ENCODE measurements at places on chromosomes 16 and 17. TPM values are rescaled to one million over a fixed set of nuclear protein-coding genes. Genes with fewer than 3 reads are reported as not detected.

- H3K4me3 ChIP-seq = no peak overlapping the region
- DNase-seq = no peak
- no peaks in the 10 kb centered on the region for H3K4me1 ChIP-seq
- H3K36me3 ChIP-seq = no peaks in the 10 kb centered on the region
Measured at GRCh38 chr16:89620406-89620841, 7.0 kb downstream of the DPEP1 start.

DNA sequence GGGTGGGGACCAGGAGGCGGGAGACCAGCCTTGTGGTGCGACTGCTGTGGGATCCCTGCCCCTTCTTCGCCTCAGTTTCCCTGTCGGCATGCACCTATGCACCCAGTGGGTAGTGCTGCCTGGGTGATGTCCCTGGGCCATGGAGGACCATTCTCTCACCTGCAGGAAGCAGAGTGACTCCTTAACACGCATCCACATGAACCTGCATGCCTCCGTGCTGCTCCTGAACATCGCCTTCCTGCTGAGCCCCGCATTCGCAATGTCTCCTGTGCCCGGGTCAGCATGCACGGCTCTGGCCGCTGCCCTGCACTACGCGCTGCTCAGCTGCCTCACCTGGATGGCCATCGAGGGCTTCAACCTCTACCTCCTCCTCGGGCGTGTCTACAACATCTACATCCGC, 25.2 kb downstream of the ADGRG5 start:
- H3K4me1 ChIP-seq = no peaks in the 10 kb centered on the region
- H3K27me3 ChIP-seq = no peaks in the 10 kb centered on the region

DNA sequence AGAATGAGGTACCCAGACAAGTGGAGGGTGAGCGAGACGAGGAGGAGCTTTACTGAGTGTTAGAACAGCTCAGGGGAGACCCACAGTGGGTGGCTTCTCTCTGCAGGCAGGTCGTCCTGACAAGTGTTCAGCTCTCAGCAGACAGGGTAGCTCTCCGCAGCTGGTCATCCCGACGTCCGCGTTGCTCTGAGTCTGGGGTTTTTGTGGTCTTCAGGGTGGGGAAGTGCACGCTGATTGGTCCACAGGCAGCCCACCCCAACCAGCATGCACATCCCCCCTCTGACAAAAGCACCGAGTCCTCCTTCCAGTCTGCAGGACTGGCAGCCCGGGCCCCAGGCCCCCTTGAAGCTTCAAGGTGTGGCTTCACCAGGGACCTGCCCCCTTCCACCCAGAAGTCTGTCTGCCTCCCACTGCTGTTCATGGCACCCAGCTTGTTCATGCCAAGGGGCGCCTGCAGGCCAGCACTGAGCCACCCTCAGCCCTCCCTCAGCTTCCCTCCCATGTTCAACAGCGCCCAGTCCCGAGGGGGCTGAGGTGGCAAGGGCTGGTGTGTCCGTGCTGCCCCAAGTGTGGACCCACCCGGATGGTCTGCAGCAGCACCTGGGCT, 19.9 kb upstream of the WDR45B start:
- no peak for DNase-seq
- no peak overlapping the region for H3K27ac ChIP-seq
- no peaks in the 10 kb centered on the region for H3K36me3 ChIP-seq
- no peaks in the 10 kb centered on the region for H3K27me3 ChIP-seq

- no peaks in the 10 kb centered on the region for H3K36me3 ChIP-seq
- H3K27me3 ChIP-seq = no peaks in the 10 kb centered on the region
- peaks cover 6% of the 10 kb centered on the region for H3K4me1 ChIP-seq
- no peak overlapping the region for H3K4me3 ChIP-seq
Measured at GRCh38 chr17:73562896-73563295, 81.3 kb downstream of the SDK2 start.

DNA sequence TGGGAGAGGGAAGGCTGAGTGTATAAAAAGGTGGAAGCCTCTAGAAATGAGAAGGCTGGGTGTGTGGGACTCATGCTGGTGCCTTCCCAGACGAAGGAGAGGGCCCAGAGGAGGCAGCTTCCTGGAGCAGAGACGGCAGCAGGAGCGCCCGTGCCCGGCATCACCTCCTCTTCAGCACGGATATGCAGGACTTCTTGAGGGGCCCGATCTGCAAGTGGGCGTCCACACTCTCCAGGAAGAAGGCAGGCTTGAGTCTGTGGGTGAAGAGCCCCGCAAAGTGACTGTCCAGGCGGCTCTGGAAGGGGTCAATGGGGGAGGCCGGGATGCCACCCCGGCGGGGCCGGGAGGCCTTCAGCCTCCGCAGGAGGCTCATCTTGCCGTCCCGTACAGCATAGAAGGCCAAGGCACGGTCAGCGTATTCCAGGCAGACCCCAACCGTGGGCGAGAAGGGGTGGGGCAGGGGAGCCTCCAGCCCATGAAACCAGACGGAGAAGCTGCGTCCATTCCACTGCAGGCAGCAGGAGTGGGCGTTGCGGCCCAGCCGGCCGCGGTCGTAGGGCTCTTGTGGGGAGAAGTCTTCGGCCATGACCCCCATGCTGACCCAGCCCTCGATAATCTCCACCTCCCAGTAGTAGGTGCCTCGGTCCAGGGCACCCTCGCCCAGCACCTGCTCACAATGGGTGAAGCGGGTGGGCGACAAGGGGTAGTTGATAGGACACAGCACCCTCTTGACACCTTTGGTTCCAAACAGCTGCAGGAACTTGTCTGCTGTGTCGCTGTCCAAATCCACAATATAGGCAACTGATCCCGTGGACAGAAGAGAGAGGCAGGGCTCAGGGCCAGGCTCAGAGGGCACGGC, 3.8 kb downstream of the TRIM47 start:
- H3K4me3 ChIP-seq = no peak overlapping the region
- DNase-seq = no peak
- H3K27ac ChIP-seq = peak overlapping the region; percentile 93
- H3K36me3 ChIP-seq = peaks cover 25% of the 10 kb centered on the region

DNA sequence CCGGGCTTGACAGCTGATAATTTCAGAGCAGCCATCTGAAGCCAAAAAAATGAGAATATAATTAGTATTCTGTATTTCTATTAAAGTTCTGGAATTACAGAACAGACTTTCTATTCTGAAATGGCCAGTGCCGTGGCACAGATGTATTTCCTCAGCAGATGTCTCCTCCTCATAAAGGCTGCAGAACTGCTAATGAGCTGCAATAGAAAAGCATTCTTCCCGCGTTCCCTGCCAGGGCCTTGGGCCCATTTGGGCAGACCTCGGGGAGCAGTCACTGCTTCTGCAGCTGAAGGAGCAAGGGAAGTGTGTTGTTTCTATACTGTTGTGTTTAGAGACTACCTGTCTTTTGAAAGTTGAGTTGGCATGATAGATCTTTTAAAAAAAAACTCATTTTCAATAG, 152.6 kb upstream of the CACNG5 start:
- H3K27ac ChIP-seq = no peak overlapping the region
- H3K27me3 ChIP-seq = no peaks in the 10 kb centered on the region
- no peak for DNase-seq
- no peak overlapping the region for H3K4me3 ChIP-seq
- no peaks in the 10 kb centered on the region for H3K36me3 ChIP-seq

DNA sequence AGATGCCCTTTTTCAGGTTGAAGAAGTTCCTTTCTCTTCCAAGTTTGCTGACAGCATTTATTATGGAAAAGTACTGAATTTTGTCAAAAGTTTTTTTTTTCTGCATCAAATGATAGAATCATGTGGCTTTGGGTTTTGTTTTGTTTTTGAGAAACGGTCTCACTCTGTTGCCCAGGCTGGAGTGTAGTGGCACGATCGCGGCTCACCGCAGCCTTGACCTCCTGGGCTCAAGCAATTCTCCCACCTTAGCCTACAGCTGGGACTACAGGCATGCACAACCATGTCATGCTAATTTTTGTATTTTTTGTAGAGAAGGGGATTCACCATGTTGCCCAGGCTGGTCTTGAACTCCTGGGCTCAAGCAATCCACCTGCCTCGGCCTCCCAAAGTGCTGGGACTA, 7.3 kb downstream of the CMTM4 start:
- H3K27ac ChIP-seq = no peak overlapping the region
- no peaks in the 10 kb centered on the region for H3K36me3 ChIP-seq
- no peak for DNase-seq
- H3K4me1 ChIP-seq = no peaks in the 10 kb centered on the region
- H3K27me3 ChIP-seq = no peaks in the 10 kb centered on the region

DNA sequence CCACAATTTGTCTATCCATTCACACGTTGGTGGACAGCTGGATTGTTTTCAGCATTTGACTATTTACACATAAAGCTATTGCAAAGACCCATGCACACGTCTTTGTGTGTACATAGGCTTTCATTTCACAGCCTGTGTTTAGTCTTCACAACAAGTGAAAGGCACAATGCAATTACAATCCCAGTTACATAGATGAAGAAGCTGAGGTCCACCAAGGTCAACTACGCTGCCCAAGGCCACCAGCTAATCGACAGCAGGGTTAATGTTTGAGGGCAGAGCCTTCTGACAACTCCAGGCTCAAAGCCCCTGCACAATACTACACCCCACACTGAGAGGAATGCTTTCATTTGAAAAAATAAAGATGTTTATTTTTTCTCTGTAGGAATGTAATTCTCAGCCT, 93.6 kb upstream of the CDH13 start:
- H3K27ac ChIP-seq = no peak overlapping the region
- no peaks in the 10 kb centered on the region for H3K27me3 ChIP-seq
- no peaks in the 10 kb centered on the region for H3K4me1 ChIP-seq
- DNase-seq = no peak

DNA sequence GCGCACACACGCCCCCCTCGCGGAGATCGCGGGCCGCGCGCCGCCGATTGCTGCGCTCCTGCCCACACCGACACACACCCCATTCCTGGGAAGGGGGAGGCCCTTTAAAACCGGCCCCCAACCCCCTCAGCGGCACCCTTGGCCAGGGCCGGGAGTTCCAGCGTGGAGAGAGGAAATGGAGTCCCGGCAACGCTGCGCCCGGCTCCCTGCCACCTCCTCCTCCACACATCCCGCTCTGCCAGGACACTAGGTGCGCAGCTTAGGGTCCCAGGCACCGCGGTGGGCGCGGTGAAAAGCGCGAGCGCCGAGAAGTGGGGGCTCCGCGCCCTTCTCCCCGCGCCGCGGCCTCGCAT, 397 bp downstream of the CDC42EP4 start:
- H3K4me1 ChIP-seq = peaks cover 47% of the 10 kb centered on the region
- H3K27ac ChIP-seq = peak overlapping the region; percentile 99
- H3K4me3 ChIP-seq = peak overlapping the region; percentile 100
- H3K36me3 ChIP-seq = no peaks in the 10 kb centered on the region

DNA sequence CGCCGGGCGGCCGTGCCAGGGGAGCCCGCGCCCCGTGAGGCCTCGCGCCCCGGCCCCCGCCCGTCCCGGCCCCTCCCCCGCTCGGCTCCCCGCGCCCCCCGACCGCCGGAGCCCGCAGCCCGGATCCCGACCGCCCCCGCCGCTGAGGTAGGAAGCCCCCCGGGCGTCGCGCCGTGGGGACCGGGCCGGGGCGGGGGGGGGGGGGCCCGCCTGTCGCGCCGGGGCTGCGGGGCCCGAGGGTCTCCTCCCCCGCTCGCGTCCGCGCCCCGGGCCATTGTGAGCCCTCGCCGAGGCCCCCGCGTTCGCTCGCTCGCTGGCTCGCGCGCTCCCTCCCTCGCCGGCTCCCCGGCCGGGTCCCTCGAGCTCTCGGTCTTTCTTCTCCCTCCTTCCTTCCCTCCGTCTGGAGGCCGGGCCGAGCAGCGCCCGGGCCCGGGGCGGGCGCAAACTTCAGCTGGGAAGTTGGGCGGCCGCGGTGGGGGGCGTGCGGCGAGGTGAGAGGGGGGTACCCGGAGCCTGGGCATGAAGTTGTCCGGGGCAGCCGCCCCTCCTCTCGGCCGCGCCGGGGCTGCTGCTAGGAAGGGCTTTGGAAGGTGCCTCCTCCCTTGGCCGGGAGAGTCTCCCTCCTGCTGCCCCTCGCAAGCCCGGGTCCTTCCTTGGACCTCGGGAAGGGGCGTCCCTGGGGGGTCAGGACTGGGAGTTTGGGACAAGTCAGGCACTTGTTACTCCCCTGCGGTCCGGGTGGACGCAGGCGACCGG, 419 bp downstream of the GLIS2 start:
- DNase-seq = no peak
- H3K36me3 ChIP-seq = no peaks in the 10 kb centered on the region
- peak overlapping the region; percentile 82 for H3K27ac ChIP-seq

DNA sequence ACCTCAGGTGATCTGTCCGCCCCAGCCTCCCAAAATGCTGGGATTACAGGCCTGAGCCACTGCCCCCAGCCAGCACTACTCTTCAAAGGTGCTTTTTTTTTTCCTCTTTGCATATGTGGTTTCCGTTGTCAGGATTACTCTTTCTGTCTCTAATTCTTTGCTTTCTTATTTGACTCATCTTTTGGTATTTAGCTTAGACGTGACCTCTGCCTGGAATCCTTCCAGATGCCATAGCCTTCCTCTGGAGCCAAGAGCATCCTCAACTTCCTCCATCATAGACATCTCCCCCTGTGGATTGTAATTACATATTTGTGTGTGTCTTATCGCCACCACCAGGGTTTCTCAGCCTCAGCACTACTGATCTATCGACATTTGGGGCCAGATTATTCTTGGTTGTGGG, 84.4 kb upstream of the XYLT1 start:
- no peak overlapping the region for H3K4me3 ChIP-seq
- DNase-seq = no peak
- no peaks in the 10 kb centered on the region for H3K4me1 ChIP-seq
- H3K27ac ChIP-seq = no peak overlapping the region

- peaks cover 7% of the 10 kb centered on the region for H3K4me1 ChIP-seq
- H3K4me3 ChIP-seq = no peak overlapping the region
- no peaks in the 10 kb centered on the region for H3K27me3 ChIP-seq
- no peak for DNase-seq
- no peaks in the 10 kb centered on the region for H3K36me3 ChIP-seq
Measured at GRCh38 chr17:49365667-49366066, 3.6 kb upstream of the ZNF652 start.

GRCh38 chr17:27240086-27240801, 53.7 kb upstream of the WSB1 start:
- H3K4me3 ChIP-seq = no peak overlapping the region
- no peak for DNase-seq
- H3K27ac ChIP-seq = no peak overlapping the region
- H3K27me3 ChIP-seq = no peaks in the 10 kb centered on the region
- no peaks in the 10 kb centered on the region for H3K36me3 ChIP-seq
- H3K4me1 ChIP-seq = peaks cover 68% of the 10 kb centered on the region

SLFN11 gene
- 118 TPM for total RNA-seq

VPS4A gene
- total RNA-seq = 24.5 TPM

CORO6 gene
- 6.6 TPM for total RNA-seq

Data from lower lobe of right lung (tissue), 2 donors.